Bone marrow (tissue), 2 donors: ENCODE measurements at places on chromosomes 3 and 15.

- peak; percentile 3 for DNase-seq
Measured at GRCh38 chr3:179133575-179133974, 14.6 kb upstream of the PIK3CA start.

DNA sequence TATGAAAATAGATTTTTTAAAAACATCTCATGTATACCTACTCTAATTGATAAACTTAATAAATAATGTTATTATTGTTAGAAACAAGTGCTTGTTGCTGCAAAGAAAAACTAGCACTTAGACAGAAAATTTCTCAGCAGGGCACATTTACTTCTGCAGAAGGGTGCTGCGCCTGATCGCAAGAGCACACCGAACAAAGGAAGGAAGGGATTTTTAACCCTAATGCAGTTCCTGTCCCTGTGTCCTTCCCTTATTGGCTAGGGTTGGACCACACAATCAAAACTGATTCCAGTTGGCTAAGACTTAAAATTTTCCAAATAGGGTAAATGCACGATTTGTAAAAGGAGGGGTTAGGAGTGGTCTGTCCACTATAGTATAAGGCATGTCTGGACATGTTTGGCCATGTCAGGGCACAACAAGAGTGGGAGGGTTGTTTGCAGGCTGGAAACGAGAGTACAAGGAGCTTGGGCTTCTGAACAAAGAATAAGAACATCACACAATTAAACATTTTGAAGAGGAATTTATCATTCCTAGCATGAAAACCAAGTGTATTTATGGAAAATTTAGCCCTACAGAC lies 4.7 kb downstream of the DTWD1 start:
- no peak for DNase-seq

DNA sequence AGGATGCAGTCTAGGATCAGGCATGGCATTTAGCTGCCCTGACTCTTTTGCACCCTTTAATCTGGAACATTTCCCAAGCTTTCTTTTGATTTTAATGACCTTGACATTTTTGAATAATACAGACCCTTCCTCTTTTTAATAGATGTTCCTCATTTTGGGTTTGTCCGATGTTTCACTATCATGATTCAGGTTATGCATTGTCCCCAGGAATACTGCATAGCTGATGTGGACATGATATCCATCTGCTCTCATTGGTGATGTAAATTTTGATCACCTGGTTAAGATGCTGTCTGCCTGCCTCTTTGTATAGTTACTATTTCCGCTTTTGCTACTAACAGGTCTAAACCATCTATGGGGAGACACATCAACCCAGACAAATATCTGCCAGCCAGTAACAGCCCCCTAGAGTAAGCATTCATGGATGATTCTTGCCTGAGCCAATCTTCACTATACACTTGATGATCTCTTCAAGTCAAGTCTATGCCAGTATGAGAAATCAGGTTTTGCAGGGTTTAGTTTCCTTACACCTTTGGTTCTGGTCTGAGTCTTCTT lies 50.6 kb upstream of the ULK4 start:
- no peak for DNase-seq

GRCh38 chr15:98433346-98433745 lies 215.0 kb upstream of the IGF1R start:
- no peak for DNase-seq

DNA sequence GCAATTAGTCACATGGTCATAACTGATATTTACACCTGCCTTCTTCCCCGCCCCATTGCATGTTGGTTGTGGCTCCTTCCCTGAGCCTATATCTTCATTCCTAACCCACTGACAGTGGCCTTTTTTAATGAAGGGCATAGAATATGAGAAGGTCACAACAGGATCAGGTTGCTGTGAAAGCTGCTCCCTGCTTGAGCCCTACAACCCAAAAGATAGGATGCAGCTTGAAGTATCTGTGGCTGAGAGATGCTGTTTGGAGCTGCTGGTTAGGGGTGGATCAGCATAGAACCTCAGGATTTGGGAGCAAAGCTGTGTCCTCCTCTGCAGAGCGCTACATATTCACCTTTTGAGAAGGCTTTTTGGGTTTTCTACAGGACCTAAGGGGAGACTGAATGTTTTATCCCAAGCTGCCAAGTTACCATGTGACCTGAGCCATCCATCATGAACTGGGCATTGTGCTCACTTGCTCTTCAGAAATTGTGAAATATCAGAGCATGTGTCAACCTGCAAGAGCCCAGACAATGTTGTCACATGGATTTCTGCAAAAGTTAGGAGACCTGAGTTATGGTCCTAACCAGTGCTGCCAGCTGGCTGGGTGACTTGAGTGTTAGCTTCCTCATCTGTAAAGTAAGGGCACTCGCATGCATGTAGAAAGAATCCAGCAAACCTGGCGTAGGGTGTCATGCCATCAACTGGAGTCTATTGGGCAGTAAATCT lies 49.8 kb upstream of the ARL8B start:
- no peak for DNase-seq

DNA sequence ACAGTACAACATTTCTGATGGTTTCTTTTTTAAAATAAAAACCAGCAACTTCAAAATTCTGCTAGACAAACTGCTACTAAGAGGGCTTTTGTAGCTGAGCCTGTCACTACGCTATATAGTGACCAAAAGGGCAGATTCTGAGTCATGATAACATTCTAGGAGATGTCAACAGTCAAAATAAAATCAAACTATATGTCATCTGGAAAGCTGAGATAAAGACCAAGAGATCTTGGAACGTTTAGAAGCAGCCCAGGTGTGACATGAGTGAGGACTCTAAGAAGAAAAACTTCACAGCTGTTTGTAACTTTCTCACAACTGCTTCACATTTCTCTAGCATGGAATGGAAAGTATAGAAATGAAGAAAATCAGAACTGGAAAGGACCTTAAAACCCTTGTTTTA lies 84.6 kb downstream of the FILIP1L start:
- DNase-seq, result no peak

- no peak for DNase-seq
Measured at GRCh38 chr15:80727196-80727595, 32.1 kb downstream of the ABHD17C start.

DNA sequence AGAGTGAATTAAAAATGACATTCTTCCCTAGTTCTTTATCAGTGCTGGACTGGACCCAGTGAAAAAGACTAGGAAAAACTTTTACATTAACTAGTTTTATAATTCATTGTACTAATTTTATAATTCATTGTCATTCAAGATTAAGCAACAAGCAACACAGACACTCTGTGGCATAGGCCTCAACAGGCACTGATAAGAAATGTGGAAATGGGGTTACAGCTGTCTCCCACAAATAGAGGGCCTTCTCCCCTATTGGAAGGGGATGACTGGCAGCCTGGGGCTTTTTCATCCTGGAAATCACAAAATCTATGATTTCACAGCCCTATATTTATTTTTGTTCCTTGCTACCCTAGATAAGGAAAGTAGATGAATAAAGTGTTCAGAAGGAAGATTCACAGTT lies 370.6 kb downstream of the GBE1 start:
- no peak for DNase-seq

DNA sequence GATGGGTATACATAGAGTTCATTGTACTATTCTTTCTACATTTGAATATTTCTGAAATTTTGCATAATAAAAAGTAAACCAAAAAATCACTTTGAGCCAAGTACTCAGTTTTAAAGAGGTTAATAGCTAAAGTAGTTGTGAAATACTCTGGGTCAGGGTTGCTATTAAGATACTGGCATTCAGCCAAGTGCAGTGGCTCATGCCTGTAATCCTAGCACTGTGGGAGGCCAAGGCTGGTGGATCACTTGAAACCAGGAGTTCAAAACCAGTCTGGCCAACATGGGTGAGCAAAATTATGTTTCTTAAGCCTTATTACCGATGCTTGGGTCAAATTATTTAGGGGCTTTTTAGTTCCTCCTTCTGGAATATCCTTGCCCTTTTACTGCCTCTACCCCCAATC lies 122.0 kb upstream of the MELTF start:
- no peak for DNase-seq
